ENCODE measurements at places on chromosomes 1 and 21.

GRCh38 chr1:21229246-21230000 is 52.7 kb upstream of the EIF4G3 start:
- DNase-seq = no peak

GRCh38 chr1:103561643-103562395 is 9.6 kb upstream of the AMY2B start:
- DNase-seq = peak; percentile 3

DNA sequence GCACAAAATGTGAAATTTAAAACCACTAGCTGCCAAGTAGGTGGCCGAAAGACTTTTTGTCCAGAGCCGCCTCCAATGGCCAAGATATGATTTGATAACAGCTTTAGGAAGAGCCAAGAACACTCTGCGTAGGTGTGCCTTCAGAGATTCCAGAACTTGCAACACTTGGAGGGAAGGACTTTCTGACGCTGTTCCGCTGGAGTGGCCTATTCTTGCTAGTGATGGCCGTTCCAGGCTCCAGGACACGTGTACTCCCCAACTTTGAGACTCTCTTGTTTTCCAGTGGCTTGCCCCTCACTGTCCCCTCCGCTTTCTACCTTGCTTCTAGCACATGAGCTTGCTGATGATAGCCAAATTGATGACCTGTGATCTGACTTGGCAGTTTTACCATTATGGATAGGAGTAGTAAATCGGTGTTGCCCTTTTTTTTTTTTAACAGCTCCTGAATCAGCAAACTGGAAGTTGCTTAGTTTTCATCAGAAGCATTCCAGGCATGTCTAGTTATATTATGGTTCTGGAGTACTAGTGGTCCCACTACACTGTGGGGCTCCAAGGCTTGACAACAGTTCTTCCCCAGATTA is 1.0 kb downstream of the PRDX6 start:
- peak; percentile 44 for DNase-seq

- DNase-seq = no peak
These were observed 499 bp upstream of the TRAF5 start for GRCh38 chr1:211326140-211326527.

GRCh38 chr1:165053351-165053750 is 303.2 kb downstream of the LMX1A start:
- DNase-seq = no peak

Measured in hematopoietic multipotent progenitor cell treated with erythropoietin and hydrocortisone succinate and interleukin-3 and kit ligand, for 8 days (in vitro differentiated cells).